CD4-positive, alpha-beta memory T cell (primary cell): ENCODE measurements at places on chromosomes 11 and 22. TPM values are rescaled to one million over a fixed set of nuclear protein-coding genes. Genes with fewer than 3 reads are reported as not detected.

GAL gene
- not detected for total RNA-seq

GRCh38 chr11:15893080-15893492, 463.3 kb downstream of the SOX6 start:
- H3K27me3 ChIP-seq = no peaks in the 10 kb centered on the region
- DNase-seq = no peak
- no peaks in the 10 kb centered on the region for H3K4me1 ChIP-seq
- no peak overlapping the region for H3K27ac ChIP-seq
- no peak overlapping the region for H3K4me3 ChIP-seq

GRCh38 chr22:49266561-49267519, 560.8 kb downstream of the BRD1 start:
- no peak overlapping the region for H3K27ac ChIP-seq
- H3K36me3 ChIP-seq = no peaks in the 10 kb centered on the region
- DNase-seq = no peak

GRCh38 chr11:4610258-4610935, 2.4 kb upstream of the TRIM68 start:
- H3K4me3 ChIP-seq = peak overlapping the region; percentile 27
- peak; percentile 18 for DNase-seq
- peaks cover 39% of the 10 kb centered on the region for H3K4me1 ChIP-seq
- H3K27me3 ChIP-seq = no peaks in the 10 kb centered on the region
- peaks cover under 1% of the 10 kb centered on the region for H3K36me3 ChIP-seq

GRCh38 chr11:100152766-100153165, 534.3 kb upstream of the ARHGAP42 start:
- no peak for DNase-seq
- no peak overlapping the region for H3K4me3 ChIP-seq

DNA sequence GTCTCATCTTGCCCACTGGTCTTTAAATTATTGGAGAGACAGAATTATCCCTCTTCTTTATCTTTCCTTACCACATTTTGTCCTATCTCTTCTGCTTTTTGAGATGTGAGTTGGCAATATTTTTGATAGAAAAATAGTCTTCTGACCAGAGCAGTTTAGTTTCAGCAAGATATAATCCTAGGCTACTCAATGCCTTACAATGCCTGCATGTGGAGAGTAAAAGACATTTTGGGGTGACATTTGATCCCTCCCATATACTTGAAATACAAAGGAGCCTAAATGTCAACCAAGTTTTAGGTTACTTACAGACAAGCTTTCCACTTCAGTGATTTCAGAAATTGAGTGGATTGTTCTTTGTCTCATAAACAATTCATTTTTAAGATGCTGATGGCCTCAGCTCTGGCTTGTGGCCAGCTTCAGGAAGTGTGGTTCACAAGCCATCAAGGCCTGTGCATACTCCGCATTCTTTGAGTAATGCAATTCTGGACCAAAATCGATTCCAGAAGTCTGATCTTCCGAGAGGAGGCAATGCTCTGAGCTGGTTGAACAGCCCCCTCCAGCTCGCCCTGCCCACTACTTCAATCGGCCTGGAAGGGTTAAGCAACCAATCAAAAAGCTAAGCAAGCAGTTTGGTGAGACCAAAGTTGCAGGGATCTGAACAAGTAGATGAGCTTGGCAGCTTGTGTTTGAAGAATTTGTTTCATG, 274.4 kb downstream of the BLID start:
- H3K27ac ChIP-seq = no peak overlapping the region
- DNase-seq = no peak
- H3K4me1 ChIP-seq = no peaks in the 10 kb centered on the region
- no peak overlapping the region for H3K4me3 ChIP-seq

DNA sequence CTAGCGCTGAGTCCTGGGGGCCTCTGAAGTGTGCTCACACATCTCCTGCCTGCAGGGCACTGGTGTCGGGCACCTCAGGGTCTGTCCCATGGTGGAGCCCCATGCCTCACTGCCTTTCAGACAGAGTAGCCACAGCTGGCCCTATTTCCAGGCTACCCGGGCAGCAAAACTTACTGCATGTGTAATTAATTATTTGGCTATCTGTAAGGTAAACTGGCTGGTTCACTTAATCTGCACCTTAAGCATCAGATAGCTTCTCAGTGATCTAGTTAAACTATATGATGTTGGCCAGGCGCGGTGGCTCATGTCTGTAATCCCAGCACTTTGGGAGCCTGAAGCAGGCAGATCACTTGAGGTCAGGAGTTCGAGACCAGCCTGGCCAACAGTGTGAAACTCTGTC, 5.3 kb downstream of the PNPLA3 start:
- H3K4me1 ChIP-seq = no peaks in the 10 kb centered on the region
- no peak overlapping the region for H3K27ac ChIP-seq
- no peaks in the 10 kb centered on the region for H3K36me3 ChIP-seq
- DNase-seq = no peak

GRCh38 chr22:33126881-33127280, 68.7 kb upstream of the SYN3 start:
- DNase-seq = no peak
- no peaks in the 10 kb centered on the region for H3K27me3 ChIP-seq
- H3K4me3 ChIP-seq = no peak overlapping the region
- no peak overlapping the region for H3K27ac ChIP-seq

DNA sequence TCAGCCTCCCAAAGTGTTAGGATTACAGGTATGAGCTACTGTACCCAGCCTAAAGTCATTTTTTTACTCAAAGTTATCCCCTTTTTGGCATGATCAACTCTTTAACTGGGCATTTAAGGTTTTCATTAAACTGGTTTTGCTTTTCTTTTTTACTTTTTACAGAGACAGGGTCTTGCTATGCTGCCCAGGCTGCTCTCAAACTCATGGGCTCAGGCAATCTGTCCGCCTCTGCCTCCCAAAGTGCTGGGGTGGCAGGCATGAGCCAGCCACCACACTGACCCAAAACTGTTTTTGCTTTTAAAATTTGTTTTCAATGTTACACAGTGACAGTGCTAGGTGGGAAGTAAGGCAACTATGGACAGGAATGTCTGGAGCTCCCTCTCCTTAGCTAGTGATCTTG, 3.9 kb upstream of the ZBED5 start:
- H3K36me3 ChIP-seq = no peaks in the 10 kb centered on the region
- H3K4me3 ChIP-seq = no peak overlapping the region
- no peaks in the 10 kb centered on the region for H3K27me3 ChIP-seq
- peaks cover 3% of the 10 kb centered on the region for H3K4me1 ChIP-seq
- DNase-seq = no peak
- H3K27ac ChIP-seq = no peak overlapping the region

- peaks cover 24% of the 10 kb centered on the region for H3K27me3 ChIP-seq
- no peaks in the 10 kb centered on the region for H3K36me3 ChIP-seq
- H3K27ac ChIP-seq = no peak overlapping the region
- H3K4me1 ChIP-seq = peaks cover 7% of the 10 kb centered on the region
- H3K4me3 ChIP-seq = no peak overlapping the region
These were observed 859 bp upstream of the FGF19 start for GRCh38 chr11:69704508-69705253.

LRRC56 gene
- total RNA-seq = 4.4 TPM

DNA sequence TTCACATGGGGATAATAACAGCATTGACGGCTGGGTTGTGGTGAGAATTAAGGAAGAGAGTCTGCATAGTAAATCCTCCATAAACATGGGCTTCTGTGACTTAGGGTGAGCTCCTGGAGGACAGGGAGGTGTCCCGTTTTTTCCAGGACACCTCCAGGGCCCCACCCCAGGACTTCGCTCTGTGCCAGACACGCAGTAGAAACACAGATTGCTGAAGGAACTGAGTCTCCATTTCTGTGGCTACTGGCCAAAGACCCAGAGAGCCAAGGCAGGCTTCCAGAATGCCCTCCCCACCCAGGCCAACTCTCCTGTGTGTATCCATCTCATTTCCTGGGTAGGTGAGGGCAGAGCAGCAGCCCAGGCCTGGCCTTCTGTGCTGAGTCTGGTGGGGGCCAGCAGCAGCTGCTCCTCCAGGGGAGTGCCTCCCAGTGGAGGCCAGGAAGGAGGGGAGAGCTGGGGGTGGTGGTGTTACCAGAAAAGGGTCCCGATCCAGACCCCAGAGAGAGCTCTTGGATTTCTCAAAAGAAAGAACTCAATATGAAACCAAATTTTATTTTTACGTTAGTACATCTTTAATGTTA, 9.5 kb upstream of the RFPL3 start:
- H3K27me3 ChIP-seq = peaks cover 5% of the 10 kb centered on the region
- no peaks in the 10 kb centered on the region for H3K4me1 ChIP-seq
- no peak overlapping the region for H3K27ac ChIP-seq
- no peak for DNase-seq

GRCh38 chr11:130486987-130487923, 38.8 kb downstream of the ADAMTS15 start:
- no peaks in the 10 kb centered on the region for H3K4me1 ChIP-seq
- H3K27me3 ChIP-seq = no peaks in the 10 kb centered on the region
- H3K36me3 ChIP-seq = no peaks in the 10 kb centered on the region
- H3K27ac ChIP-seq = no peak overlapping the region

DNA sequence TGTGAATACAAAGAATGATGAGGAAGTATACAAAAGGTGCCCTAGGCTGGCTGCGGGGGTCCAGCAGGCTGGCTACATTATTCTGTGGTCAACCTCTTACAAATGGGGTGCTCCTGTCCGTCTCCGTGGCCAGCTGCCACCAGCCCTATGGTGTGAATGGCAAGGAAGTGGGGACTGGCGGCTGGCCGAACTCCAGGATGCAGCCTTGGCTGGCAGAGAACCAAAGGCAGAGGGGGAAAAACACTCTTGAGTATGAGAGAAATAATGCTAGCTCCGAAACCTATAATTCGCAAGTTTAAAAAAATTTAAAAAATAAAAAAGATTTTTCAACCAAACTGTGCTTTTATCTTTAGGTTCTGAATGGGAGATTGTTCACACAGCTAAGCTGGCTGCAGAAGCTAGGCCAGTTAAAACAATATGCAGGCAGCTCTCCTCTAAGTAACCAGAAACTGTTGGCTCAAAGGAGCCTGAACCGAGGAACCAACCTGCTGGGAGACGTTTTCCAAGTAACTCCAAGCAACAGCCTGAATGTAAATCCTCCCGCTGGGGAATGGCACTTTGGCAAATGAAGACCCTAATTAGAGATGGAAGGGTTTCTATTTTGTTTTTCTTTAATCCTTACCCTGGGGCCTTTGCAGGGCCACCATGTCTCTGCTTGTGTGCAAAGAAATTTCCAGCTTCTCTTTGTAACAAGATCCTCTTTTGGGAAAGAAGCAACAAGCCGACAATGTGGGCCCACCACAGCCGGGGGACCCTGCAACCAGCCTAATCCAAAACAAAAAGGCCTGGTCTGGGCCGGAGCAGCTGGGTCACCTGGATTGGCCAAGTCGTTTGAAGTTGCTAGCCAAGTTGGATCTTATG, 50.2 kb downstream of the C22orf31 start:
- no peak overlapping the region for H3K4me3 ChIP-seq
- no peaks in the 10 kb centered on the region for H3K4me1 ChIP-seq
- DNase-seq = no peak
- H3K27ac ChIP-seq = no peak overlapping the region
- H3K36me3 ChIP-seq = no peaks in the 10 kb centered on the region

GRCh38 chr11:129922674-129923073, 27.3 kb upstream of the NFRKB start:
- no peak overlapping the region for H3K27ac ChIP-seq
- H3K4me1 ChIP-seq = peaks cover 10% of the 10 kb centered on the region
- DNase-seq = no peak
- no peaks in the 10 kb centered on the region for H3K27me3 ChIP-seq

PRG3 gene
- not detected for total RNA-seq

DNA sequence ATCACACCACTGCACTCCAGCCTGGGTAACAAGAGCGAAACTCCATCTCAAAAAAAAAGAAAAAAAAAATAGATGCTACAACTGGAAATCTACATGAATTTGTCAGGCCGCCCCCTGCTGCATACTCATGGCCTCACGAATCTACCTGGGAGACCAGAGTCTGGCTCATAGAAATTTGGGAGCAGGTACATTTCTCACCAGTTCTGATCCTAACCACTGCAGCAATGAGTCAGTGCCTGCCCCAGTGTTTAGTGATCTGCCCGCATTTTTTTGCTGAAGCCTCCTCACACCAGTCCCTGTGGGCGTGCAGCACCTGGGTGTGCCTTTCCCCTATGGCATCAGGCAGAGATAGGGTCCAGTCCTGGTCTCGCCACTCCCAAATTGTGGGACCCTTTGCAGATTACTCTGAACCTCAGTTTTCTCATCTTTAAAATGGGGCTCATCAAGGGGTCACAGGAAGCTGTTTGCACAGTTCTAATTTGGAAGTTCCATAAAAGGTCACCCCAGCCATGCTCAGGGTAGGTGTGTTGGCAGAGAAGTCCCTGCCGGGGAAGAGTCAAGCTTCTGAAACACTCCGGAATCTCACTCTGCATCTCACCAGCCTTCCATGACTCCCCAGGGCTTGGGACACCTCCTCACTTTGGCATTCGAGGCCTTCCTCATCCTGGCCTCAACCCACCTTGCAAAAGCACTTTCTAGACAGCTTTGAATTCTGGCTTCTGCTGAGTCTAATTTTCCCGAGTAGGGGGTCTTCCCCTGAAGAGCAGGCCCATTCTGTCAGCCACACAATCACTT, 39.3 kb upstream of the LINC01488 start:
- H3K4me1 ChIP-seq = peaks cover 17% of the 10 kb centered on the region
- no peaks in the 10 kb centered on the region for H3K27me3 ChIP-seq
- no peaks in the 10 kb centered on the region for H3K36me3 ChIP-seq

BCO2 gene
- total RNA-seq = 3.4 TPM

- DNase-seq = no peak
- no peaks in the 10 kb centered on the region for H3K4me1 ChIP-seq
- no peaks in the 10 kb centered on the region for H3K27me3 ChIP-seq
- H3K36me3 ChIP-seq = peaks cover 10% of the 10 kb centered on the region
- H3K4me3 ChIP-seq = no peak overlapping the region
- H3K27ac ChIP-seq = no peak overlapping the region
These were observed 19.0 kb downstream of the RNF214 start for GRCh38 chr11:117251506-117251905.

NOL12 gene
- 50.3 TPM for total RNA-seq

DNA sequence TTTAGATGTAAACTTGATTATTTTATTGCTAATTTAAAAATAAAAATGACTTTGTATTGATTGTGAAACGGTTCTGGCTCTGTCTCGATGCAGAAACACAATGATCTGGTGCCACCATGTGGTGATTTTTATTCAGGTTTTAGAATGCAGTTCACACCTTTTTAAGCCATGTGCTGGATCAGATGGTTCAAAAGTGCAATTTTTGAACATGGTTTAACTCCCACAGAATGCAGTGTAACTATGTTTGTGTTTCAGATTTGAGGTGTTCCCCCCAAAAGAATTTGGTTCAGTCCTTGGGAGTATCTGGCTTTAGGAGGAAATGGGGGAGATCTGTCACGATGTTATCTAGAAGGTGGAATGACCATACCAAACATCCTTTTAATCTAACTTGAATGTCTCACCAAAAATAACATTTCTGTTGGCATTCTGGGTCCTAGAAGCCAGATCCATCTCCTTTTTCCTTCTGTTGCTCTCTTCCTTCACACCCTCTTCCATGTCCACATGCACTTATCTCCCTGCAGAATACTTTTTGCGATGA, 7.9 kb downstream of the MRPL16 start:
- H3K36me3 ChIP-seq = peaks cover 16% of the 10 kb centered on the region

A4GALT gene
- not detected for total RNA-seq

MISFA gene
- 0.69 TPM for total RNA-seq

- no peaks in the 10 kb centered on the region for H3K4me1 ChIP-seq
- no peaks in the 10 kb centered on the region for H3K36me3 ChIP-seq
These were observed 8.1 kb downstream of the SLC17A6 start for GRCh38 chr11:22346282-22346681.
